Activated effector memory CD4-positive, alpha-beta T cell treated with anti-CD3 and anti-CD28 coated beads, Interleukin-2, amount 50 U/mL, for 16 hours (primary cell): ENCODE measurements at places on chromosomes 6 and 20.

GRCh38 chr6:107383705-107384104, 75.7 kb downstream of the PDSS2 start:
- no peak for DNase-seq

- DNase-seq: no peak
Measured at GRCh38 chr6:115830895-115831294, 229.8 kb downstream of the FRK start.

GRCh38 chr20:38840053-38840893, 34.8 kb downstream of the PPP1R16B start:
- DNase-seq: peak; percentile 83

DNA sequence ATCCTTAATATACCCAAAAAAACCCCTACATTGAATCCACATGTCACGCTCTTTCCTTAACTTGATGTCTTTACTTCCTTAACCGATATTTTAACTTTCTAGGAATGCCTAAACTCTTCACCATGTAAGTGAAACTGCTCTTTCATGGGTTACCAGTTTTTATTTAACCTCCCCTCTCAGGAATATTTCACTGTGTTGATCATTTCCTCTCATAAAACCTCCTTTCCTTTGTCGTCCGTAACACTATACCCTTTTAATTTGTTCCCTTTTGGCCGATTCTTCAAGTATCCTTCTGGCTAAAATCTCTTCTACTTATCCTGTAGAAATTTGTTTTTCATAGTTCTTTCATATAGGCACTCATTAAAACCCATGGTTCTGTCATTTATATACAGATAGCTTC, 24.6 kb downstream of the SYCP2 start:
- no peak for DNase-seq
